ENCODE measurements at places on chromosomes 13 and 19.
A peak's percentile ranks its signal among the peaks of the same experiment; 100 is the strongest.

DNA sequence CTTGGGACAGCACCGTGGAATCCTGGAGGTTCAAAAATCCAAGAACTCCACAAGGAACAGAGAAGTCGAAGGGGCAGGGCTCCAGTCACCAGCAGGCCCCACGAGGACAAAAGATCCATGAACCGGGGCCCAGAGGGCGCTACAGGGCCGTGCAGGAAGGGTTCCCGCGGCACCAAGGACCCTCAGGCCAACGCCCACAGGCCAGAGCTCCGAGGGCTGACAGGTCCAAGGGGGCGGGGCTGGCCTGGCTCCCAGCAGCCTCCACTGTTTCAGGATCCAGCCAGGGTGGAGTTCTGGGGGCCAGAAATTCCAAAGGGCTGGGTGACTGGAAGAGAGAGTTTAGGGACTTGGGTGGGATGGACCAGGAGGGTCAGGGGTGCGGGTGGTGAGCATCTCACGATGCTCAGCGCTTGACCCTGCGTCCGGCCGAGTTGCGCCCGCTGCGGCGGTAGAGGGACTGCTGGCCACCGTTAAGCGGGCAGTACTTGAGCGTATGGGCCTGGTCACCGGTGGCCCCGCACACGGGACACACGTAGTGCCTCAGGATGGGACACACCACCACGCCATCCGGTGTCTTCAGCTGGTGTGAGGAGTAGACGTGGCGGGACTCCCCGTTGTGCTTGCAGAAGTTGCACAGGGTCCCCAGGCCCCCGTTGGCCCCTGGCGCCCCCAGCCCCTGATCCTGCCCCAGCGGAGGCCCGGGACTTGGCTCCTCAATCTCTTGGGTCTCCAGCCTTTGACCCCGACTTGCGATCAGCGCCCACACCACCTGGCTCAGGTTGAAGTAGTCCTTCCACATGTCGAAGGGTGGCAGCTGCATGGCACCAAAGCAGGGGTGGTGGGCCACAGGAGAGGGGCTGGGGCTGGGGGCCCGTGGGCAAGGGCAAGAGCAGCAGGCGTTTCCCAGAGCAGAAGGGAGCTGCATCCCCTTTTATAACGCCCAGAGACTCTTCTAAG, at the start of gene NANOS2:
Gene NANOS2, minus strand, starts transcription at position 905 of the 957 bp plus-strand sequence. Its CDS starts 85 bp downstream, at position 820.
- peak; percentile 58 for DNase-seq

DNA sequence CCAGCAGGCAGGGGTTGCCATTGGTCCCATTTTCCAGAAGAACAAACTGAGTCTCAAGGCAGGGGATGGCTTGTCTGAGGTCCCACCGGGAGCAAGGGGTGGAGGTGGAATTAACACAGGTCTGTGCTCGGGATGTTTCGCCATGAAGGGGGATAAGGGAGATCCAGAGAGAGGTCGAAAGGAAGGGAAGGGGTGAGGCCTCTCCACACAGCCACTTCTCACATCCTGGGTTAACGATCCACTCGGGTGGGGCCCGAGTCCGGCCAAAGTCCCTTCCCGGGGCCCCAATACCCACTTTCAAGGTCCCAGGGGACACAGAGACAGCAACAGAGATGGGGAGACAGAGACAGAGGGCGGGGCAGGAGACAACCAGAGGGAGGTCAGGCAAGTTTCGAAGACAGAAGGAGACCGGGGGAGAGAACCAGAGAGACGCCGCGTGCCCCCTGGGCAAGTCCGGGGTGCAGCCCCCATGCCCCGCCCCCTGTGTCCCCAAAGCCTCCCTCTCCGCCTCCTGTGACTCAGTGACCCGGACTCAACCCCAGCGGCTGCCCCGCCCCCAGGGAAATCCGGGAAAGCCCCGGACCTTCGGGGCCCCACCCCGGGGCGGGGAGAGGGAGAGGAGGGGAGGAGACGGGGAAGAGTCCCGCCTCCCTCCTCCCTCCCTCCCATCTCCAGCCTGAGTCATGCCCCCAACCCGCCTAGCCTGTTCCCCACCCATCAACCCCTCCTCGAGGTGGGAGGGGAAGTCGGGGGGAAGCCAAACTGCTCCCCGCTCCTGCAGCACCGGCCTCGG, 1.4 kb upstream of the BCL3 start:
- peak; percentile 82 for DNase-seq

GRCh38 chr19:10602330-10603083, 15.4 kb upstream of the AP1M2 start:
- DNase-seq = peak; percentile 97

DNA sequence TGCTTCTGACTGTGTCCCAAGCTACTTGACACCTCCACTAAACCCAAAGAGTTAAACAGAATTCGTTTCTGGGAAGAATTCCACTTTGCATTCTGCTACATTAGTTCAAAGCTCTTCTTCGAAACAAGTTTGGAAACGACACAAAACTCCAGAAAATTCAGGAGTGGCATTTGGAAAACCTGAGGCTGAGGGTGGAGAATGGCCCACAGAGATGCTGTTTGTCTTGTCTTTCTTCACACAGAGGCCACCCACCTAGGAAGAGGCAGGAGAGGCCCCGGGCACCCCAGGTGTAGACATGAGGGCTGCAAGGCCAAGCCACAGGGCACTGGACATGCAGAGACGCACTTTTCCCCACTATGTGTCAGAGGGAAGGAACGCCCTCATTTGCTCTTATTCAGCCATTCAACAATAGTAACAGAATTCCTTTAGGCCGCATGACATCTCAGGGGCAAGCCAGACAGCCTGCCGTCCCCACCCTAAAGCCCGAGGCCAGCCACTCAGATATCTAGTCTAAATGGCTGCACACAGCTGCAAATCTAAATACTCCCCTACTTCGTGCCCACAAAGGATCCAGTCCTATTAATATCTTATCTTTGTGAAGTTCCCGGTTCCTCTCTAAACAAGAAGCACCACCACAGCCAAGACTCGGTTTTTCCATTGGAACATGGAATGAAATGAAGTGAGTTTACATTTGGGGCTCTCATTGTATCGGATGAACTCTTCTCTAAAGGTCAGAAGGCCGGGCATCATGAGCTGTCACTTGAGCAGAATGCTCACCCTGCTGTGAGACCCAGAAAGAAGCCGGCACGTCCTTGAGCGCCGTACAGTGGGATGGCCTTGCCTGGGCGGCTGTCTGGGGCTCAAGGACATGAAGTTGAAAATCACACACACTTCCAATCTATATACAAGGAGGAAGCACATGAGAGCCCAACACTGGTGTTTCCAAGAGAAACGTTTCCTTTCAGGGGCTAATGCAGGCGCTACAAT, 19.8 kb downstream of the COL4A1 start:
- no peak for DNase-seq

DNA sequence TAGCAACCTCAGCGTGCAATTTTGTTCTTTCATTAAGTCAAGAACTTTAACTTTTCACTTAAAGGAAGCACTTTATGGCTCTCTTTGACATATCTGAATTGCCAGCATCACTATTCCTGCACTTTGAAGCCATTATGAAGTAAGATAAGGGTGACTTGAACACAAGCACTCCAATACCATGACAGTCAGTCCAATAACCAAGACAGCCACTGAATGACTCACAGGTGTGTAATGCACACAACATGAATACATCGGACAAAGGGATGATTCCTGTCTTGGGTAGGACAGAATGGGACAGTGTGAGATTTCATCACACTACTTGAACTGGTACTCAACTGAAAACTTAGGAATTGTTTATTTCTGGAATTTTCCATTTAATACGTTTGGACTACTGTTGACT, 233.7 kb upstream of the IPO5 start:
- DNase-seq = no peak

DNA sequence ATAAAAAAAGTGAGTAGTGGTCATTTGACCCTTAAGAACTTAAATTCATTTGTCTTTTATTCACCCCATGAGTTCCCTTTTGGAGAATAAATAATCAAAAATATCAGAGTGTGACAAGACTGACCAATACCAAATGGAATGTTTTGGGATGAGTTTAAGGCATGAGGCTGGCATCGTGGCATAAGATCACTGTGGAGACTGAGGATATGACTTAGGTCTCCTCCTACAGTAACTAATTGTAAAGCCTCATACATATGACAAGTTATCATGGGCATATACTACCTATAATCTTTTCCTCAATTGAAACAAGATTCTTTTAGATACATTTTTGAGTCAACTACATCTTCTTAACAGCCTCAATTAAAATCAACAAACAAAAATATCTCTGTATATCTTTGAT, 782.0 kb downstream of the SLITRK1 start:
- no peak for DNase-seq

DNA sequence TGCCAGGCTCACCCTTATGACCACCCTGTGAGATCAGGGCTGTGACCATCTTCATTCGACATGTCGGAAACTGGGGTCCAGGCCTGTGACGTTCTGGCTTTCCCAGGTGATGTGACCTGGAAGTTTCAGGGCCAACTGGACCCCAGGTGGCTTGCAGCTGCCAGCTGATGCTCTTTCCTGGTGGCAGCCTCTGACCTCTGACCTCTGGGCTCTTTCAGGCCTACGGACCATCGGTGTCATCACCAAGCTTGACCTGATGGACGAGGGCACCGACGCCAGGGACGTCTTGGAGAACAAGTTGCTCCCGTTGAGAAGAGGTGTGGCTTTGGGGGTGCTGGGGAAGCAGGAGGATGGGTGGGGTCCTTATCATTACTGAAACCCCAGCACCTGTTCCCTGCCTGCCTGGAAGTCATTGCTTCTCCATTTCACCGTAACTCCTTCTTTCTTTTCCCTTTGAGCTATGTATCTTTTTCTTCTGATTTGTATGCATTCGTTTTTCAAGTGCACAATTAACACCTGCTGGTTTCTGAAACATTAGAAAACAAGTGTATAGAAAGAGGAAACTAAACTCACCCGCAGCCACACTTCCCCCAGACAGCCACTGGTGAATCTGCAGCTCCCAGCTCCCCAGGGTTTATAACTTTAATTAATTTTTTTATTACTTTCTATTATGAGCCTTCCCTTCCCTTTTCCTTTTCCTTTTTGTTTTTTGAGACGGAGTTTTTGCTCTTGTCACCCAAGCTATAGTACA, 58.9 kb downstream of the TMED1 start:
- DNase-seq = no peak

- DNase-seq = no peak
These were observed 466.4 kb upstream of the ARGLU1 start for GRCh38 chr13:107034236-107034872.

DNA sequence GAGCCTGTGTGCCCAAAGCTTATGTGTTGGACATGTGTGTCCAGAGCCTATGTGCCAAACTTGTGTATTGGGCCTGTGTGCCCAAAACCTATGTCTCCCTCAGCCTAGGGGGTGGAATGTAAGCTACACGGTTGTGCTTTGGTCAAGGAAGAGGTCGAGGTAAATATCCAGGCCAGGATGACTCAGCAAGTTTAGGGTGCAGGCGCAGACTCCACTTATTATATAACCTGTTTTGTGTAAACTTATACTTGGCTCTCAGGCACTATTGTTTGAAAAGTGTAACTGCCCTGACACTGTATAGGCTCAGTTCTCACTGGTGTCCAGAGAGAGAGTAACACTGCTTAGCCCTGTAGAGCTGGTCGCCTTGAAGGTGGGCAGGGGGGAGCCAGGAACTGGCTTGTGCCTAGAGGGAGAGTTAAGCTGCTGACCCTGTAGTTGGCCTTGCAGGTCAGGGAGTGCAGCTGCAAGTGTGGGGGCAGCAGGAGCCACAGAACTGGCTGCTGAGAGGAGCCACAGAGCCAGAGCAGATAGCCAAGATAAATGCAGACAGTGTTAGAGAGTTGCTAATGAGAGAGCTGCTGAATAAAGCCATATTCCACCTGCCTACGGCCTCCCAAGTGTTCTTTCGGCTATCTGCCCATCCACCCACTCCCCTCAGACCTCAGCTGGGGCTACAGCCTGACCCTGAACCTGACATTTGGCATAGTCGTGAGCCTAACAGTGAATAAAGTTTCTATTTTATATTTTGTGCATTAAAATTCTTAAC, 517.2 kb upstream of the SLITRK1 start:
- DNase-seq = no peak

- DNase-seq = no peak
These were observed 27.5 kb downstream of the MICU2 start for GRCh38 chr13:21576426-21576825.

- DNase-seq = no peak
These were observed 52.7 kb downstream of the COL4A1 start for GRCh38 chr13:110254151-110254679.

- no peak for DNase-seq
These were observed 11.8 kb downstream of the ARHGEF18 start for GRCh38 chr19:7360393-7360984.

GRCh38 chr19:15628236-15629002, 12.3 kb upstream of the CYP4F3 start:
- DNase-seq = no peak

DNA sequence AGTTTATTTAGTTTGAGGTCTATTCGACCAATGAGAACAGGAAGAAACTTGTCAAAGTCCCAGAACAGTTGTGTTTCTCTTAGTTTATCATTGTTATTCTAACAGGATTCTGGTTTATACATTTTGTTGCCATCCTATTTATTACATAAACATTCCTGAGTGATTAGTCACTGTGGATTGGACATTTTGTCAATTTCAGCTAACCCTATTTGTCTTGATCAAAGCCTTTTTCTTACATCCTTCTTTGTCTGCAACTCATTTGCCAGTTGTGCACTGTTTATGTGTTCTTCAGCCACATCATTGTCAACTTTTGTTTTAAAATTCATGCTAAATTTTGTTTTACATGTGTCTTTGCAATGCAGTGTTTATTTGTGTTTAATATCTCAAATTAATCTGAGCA, 886.0 kb upstream of the SLC10A2 start:
- no peak for DNase-seq

DNA sequence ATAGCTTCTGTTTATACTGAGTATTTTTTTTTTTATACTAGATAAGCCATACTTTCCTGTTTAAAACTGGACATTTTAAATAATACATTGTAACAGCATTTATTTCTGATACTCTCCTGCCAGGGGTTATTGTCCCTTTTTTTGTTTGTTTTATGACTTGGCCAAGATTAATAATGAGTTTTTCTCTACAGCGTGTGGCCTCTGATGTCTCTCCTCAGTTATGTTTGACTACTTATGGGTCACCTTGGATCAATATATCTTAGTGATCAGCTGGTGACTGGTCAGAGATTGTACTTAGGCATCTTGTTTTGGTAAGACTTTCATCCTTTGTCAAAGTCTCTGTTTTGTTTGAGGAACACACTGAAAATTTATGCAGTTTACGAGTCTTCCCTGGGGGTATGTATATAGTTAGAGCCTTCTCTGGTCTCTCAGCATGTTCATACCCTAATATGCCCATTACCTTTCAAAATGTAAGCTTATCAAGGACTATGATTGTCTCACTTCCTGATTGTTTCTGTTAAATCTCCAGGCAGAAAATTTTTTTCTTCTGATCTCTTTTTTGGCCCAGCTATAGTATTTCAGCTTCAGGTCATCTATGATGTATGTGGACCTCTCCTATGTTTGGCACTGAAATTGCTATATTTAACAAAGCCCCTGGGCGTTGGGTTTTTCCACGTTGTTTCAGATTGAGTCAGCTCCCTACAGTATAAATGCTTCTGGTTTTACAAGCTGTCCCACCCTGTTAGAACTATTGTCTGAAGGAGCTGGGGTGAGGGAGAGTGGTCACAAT, 87.9 kb downstream of the URI1 start:
- DNase-seq = no peak
